ENCODE measurements at places on chromosomes 5 and 9. TPM values are rescaled to one million over a fixed set of nuclear protein-coding genes. Genes with fewer than 3 reads are reported as not detected.

The PRUNE2 gene
- total RNA-seq = 7.7 TPM

The RHOBTB3 gene
- total RNA-seq = 180 TPM

The GOLGA2 gene
- 137 TPM for total RNA-seq

The STK32A gene
- total RNA-seq = 0.82 TPM

The SARDH gene
- 1.2 TPM for total RNA-seq

The CYLC2 gene
- total RNA-seq = not detected

The CDH18 gene
- 2.0 TPM for total RNA-seq

The IL5 gene
- not detected for total RNA-seq

The PCDHA9 gene
- total RNA-seq = under 0.01 TPM

The PCDHGA4 gene
- 3.2 TPM for total RNA-seq

The ARHGEF28 gene
- total RNA-seq = 26.2 TPM

The KCNN2 gene
- not detected for total RNA-seq

The MARCOL gene
- total RNA-seq = not detected
